ENCODE measurements at places on chromosomes 7 and 10.

GRCh38 chr10:79560160-79560709 is at the start of gene SFTPA2:
TSS of gene SFTPA2 (minus strand) at chr10:79560407. CDS start at chr10:79559483, 924 bp downstream.
- no peak for DNase-seq

DNA sequence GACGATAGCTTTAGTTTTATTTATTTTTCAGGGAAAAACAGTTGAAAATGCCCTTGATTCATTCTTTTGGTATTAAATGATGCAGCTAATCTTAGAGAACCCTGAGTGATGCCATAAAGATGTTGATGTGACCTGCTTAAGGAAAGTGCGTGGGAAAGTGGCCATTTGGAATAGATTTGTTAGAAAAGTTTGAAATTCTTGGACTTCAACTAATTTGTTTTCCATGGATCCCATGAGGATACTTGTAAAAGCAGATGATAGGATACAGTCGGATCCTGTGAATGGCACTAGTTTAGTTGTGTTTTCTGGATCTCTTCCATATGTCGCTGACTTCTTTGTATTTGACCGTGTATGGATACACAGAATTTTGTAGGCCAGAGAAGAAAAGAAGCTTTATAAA is 69.0 kb downstream of the SEPTIN7 start:
- peak; percentile 77 for DNase-seq

GRCh38 chr7:94374721-94375566 is 19.8 kb upstream of the COL1A2 start:
- DNase-seq = peak; percentile 99

GRCh38 chr7:149292462-149292823 is 30.4 kb downstream of the ZNF783 start:
- no peak for DNase-seq

DNA sequence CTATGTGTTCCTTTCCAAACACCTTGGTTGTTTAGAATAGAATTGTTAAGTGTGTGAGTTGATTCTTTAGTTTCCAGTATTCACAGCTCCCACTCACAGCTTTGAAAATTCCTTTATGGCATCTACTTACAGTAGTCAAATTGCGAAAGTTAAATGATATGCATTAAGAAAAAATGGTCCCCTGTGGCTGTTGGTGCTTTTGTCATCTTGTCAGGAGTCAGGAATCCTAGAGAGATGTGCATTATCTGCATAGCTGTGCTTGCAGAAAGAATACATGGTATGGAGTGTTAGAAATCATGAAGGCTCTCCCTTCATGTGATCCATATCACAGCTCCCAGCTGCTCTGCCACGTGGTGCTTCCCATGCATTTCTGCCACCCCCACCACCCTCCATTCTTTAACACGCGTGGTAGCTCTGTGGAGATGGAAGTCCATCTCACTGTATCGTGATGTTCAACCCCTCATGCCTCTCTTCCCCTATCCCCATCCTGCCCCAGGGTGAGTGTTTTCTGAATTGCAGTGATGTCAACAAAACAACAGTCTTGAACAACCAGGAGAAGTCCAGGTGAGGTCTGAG is 29.2 kb upstream of the CTTNBP2 start:
- no peak for DNase-seq

DNA sequence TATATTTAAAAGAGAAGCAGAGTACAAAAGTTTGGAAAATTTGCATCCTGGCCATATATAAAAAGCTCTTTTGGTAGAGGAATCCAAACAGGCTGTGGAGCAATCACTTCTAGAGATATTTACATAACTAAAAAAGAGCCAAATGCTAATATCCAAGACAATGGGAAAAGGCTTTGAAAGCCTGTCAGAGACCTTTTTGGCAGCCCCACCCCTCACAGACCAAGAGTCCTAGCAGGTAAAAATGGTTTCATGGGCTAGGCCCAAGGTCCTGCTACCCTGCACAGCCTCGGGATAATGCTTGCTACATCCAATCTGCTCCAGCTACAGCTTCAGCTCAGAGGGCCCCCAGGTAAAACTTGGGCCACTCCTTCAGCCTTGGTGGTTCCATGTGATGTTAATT is 430.2 kb upstream of the KCND2 start:
- no peak for DNase-seq

- peak; percentile 72 for DNase-seq
These were observed 846 bp upstream of the ZNF775 start for GRCh38 chr7:150378115-150378852.

DNA sequence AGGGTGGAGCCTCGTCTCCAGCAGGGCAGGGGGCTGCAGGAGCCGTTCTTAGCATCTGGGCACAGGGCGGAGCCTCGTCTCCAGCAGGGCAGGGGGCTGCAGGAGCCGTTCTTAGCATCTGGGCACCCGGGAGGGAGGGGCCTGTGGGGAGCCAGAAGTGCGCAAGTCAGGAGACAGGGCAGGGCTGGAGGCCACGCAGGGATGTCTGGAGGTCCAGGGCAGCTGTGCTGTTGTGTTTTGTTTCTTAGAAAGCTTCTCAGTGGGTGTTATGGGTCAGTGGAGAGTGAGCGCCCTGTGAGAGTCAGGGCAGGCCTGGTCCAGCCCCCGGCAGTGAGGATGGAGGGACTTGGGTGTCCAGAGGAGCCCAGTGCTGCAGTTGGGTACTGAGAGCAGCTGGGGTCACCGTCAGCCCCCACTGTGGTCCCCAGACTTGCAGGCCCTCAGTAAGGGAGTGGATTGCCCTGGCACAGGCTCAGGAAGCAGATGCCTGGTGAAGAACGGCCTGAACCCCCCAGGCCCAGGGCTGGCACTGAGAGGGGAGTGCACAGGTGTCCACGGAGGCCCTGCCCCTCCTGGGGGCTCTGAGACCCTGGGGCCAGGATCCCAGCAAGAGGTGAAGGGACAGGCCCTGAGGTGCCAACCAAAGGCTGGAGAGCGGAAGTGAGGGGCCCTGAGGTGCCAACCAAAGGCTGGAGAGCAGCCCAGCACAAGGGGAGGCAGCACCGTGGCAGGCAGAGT is 29.8 kb downstream of the FAM20C start:
- DNase-seq = no peak

GRCh38 chr7:79506481-79506880 is 53.0 kb upstream of the MAGI2 start:
- DNase-seq = peak; percentile 69

- DNase-seq = peak; percentile 83
These were observed 17.2 kb upstream of the PSAP start for GRCh38 chr10:71868192-71868697.

DNA sequence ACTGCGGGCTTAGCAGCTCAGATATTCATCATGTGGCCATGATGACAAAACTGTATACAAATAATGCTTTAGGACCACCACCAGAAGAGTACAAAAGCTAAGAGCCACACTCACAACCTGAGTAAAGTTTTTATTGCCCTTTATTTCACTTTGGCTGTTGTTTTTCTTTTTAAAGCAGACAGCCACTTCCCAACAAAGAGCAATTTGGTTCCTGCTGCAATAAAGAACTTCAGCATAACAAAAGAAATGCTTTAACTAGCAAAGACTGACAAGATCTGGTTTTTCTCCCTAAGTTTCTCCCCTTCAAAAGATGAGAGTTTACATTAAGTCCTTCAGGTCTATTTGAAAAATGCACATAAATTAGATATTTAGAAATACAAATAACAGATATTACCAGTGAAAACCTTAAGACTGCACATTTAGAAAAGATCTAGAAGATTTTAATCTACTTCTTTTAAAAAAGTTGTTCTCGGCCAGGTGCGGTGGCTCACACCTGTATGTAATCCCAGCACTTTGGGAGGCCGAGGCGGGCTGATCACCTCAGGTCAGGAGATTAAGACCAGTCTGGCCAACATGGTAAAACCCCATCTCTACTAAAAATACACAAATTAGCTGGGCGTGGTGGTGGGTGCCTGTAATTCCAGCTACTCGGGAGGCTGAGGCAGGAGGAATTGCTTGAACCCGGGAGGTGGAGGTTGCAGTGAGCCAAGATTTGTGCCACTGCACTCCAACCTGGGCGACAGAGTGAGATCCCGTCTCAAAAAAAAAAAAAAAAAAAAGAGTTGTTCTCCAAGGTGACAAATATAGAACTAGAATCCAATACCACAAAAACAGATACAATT is 59.4 kb downstream of the WAPL start:
- no peak for DNase-seq

All from AG10803 (cell line).